H7 (cell line): ENCODE measurements at places on chromosomes 6 and 20. TPM values are rescaled to one million over a fixed set of nuclear protein-coding genes. Genes with fewer than 3 reads are reported as not detected.

DNA sequence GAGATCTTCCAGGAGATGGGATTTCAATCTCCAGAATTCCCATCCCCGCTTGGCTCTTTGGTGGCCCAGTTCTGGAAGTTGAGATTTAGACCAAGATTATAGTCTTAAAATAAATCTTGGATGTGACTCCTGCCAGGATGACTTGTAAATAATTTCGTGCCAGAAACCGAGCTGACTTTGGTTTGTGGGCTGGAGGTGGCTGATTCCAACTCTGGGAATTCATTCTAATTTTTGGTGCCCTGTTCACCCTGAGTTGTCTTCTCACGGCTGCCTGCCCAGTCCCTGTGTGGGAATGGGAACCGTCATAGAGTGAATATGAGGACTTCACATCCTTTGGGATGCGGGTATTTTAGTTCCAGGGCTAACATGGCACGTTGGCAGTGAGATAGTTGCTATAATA, 64.8 kb downstream of the JARID2 start:
- DNase-seq: no peak

GRCh38 chr20:8527998-8528723, 396.1 kb downstream of the PLCB1 start:
- DNase-seq: no peak

GRCh38 chr6:13421425-13422059, 65.9 kb downstream of the GFOD1 start:
- DNase-seq: peak; percentile 47

Gene MTG2
- total RNA-seq: 32.7 and 37.8 TPM in 2 replicates

Gene GRM1
- total RNA-seq: 0.14 and 0.48 TPM in 2 replicates

- DNase-seq: no peak
Measured at GRCh38 chr20:13068336-13068735, 59.6 kb downstream of the SPTLC3 start.

Gene HLA-DQA1
- total RNA-seq: not detected in 2 replicates

Gene COL12A1
- total RNA-seq: 0.63 and 1.9 TPM in 2 replicates

DNA sequence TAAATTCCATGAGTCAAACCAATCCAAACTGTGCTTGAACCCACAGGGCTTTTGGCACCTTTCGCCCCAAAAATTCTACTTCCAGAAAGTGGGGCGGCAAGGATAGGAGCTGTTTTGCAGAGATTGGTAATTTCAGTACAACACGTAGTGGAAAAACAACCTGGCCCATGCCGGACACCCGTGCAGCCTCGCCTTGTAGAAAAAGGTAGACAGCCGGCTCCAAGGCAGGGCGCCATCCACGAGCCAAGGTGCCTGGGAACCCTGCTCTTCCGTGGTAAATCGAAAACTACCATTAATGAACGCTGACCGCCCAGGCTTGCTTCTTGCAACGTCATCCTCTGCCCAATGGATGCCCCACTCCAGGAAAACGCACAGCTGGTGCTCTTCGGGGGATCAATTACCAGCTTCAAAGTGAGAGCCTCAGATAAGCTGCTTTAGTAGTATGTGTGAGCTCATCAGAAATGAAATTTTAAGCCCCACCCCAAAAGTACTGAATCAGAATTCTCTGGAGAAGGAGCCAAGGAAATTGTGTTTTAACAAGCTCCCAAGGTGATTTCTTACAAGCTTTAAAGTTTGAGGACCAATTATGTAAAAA, 1.8 kb downstream of the OOEP start:
- DNase-seq: peak; percentile 37

DNA sequence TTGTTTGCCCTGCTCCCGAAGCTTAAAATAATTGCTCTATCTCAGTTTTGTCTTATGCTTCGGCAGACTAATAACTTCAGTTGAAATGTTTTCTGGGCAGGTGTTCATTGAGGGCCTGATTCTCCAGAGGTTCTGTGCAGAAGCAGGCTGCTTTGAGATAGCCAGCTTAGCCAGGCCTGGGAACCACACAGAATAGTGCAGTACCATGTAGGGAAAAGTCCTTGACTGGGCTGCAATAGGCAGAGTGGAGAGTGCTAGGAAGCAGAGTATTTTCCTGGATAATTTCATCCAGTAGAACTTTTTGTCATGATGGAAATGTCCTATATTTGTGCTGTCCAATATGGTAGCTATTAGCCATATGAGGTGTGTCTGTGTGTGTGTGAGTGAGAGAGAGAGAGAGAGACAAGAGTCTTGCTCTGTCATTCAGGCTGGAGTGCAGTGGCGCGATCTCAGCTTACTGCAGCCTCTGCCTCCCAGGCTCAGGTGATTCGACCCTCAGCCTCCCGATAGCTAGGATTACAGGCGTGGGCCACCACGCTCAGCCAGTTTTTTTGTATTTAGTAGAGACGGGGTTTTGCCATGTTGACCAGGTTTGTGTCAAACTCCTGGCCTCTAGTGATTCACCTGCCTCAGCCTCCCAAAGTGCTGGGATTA, 15.9 kb downstream of the TOP1 start:
- no peak for DNase-seq

Gene ZNF831
- total RNA-seq: not detected in 2 replicates

GRCh38 chr6:15427331-15428070, 181.6 kb downstream of the JARID2 start:
- DNase-seq: no peak

DNA sequence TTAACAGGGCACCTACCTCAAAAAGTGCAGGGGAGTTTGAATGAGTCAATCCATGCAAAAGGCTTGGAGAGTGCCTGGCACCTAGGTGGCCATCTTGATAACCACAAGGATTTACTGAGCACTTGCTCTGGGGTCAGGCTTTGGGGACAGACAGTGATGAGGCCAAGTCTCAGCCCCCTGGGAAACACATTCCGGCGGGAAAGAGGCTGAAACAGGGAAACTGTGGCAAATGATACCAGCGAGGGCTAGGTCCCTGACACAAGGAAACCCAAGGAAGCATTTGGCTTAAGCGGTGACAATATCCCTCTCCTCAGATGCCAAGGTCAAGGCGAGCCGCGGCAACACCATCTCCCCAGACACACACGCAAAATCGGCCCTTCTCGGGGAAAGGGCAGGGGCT, 527 bp upstream of the DOK5 start:
- no peak for DNase-seq

Gene ZBTB46
- total RNA-seq: 13.5 and 20.0 TPM in 2 replicates

GRCh38 chr20:40307268-40307667, 381.8 kb downstream of the MAFB start:
- no peak for DNase-seq

- no peak for DNase-seq
Measured at GRCh38 chr6:160462116-160462515, 113.9 kb downstream of the SLC22A3 start.

Gene TBXT
- 0.22 and 1.0 TPM in 2 replicates for total RNA-seq

GRCh38 chr6:42313941-42314570, 96.4 kb upstream of the MRPS10 start:
- no peak for DNase-seq

GRCh38 chr6:115617031-115617430, 443.7 kb downstream of the FRK start:
- no peak for DNase-seq

DNA sequence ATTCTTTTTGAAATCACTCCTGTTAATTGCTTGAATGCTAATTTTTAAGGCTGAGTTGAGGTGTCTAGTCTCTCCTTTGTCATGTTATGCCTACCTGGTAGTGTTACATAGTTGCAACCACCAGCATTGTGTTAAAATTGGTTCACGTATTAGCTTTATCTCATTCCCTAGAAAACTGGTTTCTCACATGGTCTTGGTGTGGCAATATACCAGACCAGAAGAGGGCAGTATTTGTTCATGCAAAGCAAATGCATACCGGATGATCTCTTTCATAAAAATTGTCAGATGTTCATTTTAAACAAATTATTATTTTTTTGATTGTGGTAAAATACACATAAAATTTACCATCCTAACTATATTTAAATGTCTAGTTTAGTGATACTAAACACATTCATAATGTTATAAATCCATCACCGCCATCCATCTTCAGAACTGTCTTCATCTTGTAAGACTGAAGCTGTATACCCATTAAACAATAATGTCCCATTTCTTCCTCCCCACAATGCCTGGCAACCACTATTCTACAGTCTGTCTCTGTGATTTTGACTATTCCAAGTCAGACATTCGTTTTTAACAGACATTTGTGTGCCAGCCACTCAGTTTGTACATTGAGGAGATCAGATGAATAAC, 92.8 kb downstream of the ATRN start:
- DNase-seq: peak; percentile 33

- no peak for DNase-seq
Measured at GRCh38 chr6:5584078-5584482, 322.8 kb downstream of the FARS2 start.

- DNase-seq: no peak
Measured at GRCh38 chr6:4316867-4317400, 181.6 kb upstream of the ECI2 start.

Gene TCF21
- 0.03 TPM in 1 of 2 replicates, not detected in the other for total RNA-seq

GRCh38 chr20:18091623-18092022, 33.9 kb upstream of the OVOL2 start:
- DNase-seq: no peak

DNA sequence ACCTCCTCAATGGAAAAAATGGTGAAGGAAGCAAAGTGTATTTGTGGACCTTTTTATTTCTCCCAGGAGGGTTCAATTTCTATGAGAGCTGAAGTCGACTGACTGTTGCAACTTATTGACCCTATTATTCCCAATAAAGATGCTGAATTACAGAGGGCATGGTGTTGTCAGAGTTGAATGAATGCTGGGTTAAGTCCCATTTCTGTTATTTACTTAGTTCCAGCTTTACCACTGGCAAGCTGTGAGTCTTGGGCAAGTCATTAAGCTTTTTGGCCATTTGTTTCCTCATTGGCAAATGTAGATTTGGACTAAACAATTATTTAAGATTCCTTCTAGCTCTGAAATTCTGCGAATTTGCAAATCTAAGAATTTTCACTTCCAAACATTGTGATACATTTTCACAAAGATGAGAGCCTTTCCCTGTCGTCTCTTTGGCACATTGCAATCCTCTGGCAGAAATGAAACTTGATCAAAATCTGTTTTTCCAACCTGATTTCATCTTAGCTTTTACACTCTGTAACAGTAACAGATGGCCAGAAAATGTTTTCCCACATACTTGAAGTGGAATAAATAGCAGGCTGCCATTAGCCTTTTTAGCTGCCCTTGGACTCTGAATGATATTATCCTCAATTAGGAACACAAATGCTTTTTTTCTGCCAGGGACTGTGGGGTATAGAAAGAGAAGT, 21.3 kb downstream of the BLTP3A start:
- no peak for DNase-seq

DNA sequence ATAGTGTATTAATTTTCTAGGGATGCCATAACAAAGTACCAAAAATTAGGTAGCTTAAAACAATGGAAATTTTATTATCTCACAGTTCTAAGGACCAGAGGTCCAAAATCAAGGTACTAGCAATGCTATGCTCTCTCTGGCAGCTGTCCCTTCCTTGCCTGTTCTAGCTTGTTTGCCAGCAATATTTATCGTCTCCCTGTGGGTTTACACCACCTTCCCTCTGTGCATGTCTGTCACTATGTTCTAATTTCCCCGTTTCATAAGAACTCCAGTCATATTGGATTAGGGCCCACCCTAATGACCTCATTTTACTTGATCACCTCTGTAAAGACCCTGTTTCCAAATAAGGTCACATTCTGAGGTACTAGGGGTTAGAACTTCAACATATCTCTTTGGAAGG, 217.2 kb downstream of the IBTK start:
- DNase-seq: no peak

GRCh38 chr20:41173791-41174341, 36.5 kb downstream of the PLCG1 start:
- DNase-seq: no peak

- no peak for DNase-seq
Measured at GRCh38 chr6:139981768-139982181, 607.3 kb upstream of the CITED2 start.

DNA sequence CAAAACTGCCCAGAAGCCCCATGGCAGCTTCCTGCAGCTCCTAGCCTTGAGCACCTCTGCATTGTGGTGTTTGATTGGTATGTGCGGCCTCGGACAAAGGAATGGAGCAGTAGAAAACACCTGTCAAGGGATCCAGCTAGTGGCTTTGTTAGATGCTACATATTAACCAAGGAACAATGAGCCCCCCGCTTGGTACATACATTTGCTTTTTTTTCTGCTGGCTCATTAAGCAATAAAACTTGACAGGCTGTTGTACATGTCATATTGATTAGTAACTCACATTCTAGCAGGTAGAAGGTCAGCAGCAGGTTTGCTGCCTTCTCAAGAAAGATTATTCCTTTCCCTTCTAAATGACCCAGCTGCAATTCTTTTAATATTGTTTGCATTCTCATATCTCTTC, 937 bp downstream of the SPACA1 start:
- no peak for DNase-seq

GRCh38 chr6:119443993-119444641, 94.6 kb upstream of the MAN1A1 start:
- no peak for DNase-seq

DNA sequence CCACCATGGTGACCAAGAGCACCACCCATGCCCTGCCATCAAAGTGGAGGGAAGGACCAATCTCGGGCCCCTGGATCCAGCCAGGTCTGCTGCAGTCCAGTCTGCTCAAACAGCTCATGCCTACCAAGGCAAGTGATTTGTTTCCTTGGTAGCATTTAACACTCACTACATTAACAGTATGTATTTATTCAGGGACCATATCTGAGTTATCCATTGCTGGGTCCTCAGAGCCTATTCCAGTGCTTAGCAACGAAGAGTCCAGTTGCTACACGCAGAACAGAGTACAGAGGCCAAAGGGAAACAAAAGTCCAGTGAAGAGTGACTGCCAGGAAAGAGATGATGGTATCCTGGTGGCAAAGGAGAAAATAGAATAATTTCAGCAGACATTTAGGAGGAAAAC, 352.2 kb downstream of the PTPRT start:
- DNase-seq: no peak

GRCh38 chr6:147434076-147434475, 74.4 kb upstream of the SAMD5 start:
- DNase-seq: no peak

Gene C6orf47
- total RNA-seq: 17.3 and 17.6 TPM in 2 replicates

- DNase-seq: no peak
Measured at GRCh38 chr20:62606016-62606415, 36.3 kb upstream of the SLCO4A1 start.

Gene OR2H2
- not detected in 2 replicates for total RNA-seq

Gene KIZ
- 18.0 and 39.6 TPM in 2 replicates for total RNA-seq

DNA sequence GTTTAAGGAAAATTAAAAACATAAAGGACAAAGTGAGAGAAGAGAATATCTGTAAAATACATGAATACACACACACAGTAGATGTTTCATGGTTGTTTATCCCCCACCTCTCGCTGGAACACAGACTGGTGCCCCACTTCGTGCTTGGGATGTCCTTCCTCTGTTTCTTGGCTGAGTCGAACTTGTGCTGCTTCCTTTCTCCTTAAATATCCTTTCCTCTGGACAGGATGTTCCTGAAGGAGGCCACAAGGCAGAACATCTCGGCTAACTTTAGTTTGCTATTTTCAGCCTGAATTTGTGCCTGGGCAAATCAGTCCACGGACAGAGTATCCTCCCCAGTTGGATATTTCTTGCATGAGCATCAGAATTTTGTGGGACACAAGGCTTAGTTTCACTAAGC, 54.7 kb upstream of the ZMYND8 start:
- no peak for DNase-seq

GRCh38 chr20:1277529-1278322, 11.6 kb downstream of the SNPH start:
- no peak for DNase-seq

GRCh38 chr20:51022803-51023616, at the start of gene KCNG1:
TSS of gene KCNG1 (minus strand) at chr20:51023107. CDS start at chr20:51010338, 12,769 bp downstream.
- DNase-seq: peak; percentile 97
